Activated gamma-delta T cell (primary cell): ENCODE measurements at places on chromosomes 6 and 20.

- no peak for DNase-seq
Observed at GRCh38 chr20:40160097-40160550, 528.9 kb downstream of the MAFB start.

- DNase-seq, result no peak
Observed at GRCh38 chr6:157236040-157236725, 87.1 kb downstream of the TMEM242 start.

GRCh38 chr20:9485614-9486340, 28.6 kb upstream of the LAMP5 start:
- DNase-seq, result no peak

- no peak for DNase-seq
Observed at GRCh38 chr20:3051385-3052019, 5.7 kb downstream of the MRPS26 start.

DNA sequence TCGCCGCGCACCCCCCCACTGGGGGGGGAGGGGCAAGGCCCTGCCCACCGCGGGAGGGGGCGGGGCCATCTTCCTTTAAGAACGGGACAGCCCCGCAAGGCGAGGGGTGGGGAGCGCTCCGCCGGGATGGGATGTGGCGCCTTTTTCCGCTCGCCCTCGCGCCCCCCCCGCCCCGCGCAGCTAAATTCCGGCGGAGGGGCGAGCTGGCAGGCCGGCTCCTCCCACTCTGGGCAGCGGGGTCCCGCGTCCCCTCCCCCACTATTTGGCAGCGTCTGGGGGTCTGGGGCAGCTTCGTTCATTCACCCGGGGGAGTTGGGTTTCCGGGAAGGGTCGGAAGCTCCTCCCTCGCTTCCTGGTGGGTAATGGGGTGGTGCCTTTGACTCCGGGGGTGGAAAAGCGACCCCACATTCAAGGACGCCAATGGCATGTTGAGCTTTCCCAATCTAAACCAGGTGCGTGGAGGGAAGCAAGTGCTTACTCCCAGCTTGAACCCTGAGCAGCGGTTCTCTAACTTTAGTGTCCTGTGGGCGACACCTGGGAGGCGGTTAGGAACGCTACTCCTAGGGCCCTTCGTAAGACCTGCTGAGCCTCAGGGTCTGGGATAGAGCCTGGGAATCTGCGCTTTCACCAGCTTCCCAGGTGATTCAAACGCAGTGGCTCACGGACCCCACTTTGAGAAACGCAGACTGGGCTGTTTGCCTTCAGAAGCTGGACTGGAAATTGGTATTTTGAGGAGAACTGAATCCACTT, 927 bp downstream of the ASXL1 start:
- peak; percentile 57 for DNase-seq

GRCh38 chr6:89542866-89543265, 95.7 kb downstream of the LYRM2 start:
- no peak for DNase-seq

DNA sequence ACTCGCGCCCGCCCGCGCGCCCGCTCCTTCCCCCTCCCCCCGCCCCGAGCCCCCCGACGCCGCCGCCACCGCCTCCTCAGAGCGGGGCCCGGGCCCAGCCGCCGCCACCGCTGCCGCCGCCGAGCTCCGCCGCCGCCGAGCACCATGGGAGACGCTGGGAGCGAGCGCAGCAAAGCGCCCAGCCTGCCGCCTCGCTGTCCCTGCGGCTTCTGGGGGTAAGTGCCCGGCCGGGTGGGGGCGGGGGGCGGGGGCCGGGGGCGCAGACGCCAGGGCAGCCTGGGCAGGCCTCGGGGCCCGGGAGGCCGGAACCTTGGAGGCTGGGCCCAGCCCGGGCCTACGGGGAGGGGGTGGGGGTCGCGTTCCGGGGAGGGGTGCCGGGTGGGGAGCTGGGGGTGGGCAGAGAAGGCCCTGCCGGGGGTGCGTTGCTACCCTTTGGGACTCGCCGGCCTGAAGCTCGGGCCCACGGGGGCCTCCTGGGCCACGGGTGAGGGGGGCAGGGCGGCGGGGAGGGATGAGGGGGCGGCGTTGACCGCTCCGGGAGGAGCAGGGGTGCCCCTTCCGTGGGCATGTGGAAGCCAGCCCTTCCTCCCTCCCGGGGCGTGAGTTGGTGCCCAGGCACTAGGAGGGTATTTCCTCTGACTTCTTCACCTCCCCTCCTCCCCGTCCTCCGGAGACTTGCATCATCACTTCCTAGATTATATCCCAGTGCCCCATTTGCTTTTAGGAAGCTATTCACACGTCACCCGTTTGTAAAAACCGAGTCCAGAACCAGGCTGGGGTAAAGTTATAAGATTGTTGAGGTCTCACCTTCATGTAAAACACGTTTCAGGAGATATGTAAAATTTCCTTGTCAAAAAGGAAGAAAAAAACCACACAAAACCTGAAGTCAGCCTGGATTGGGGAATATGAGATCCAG, 533 bp downstream of the ZFAND3 start:
- peak; percentile 33 for DNase-seq

DNA sequence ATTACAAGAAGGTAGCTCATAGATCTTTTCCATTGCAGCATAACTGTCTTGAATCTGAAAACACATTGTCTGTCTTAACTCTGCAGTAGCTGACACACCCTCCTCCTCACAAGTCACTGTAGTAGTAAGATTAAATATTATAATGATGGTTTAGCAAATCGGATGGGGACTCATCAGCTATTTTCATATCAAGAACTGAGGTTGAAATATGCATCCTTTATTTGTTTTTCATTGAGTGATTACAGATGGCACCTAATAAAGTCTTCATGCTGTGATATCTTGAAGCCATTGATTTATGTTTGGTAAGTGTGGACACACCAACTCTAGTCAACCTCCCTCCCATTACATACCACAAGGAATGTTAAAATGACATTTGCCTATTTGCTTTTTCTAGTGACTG, 267.4 kb upstream of the TAB2 start:
- no peak for DNase-seq

DNA sequence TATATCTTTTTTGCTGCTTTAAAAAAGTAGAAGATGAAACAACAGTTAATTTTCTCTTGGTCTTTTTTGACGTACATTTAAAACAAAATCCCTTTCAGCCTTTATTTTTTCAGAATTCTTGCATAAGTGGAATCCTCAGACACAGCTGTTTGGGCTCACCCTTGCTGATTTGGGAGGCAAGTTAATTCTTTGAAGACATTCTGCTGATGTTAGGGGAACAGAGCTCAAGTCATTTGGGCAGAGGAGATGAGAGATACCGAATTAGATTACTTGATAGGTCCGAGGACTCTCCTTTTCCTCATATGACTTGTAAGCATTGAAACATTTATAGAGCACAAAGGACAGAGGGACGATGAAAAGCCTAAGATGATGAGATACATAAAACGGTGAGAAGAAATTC, 567.9 kb upstream of the CITED2 start:
- DNase-seq, result no peak

- DNase-seq, result no peak
Observed at GRCh38 chr6:160063771-160064413, 57.7 kb upstream of the SLC22A1 start.

DNA sequence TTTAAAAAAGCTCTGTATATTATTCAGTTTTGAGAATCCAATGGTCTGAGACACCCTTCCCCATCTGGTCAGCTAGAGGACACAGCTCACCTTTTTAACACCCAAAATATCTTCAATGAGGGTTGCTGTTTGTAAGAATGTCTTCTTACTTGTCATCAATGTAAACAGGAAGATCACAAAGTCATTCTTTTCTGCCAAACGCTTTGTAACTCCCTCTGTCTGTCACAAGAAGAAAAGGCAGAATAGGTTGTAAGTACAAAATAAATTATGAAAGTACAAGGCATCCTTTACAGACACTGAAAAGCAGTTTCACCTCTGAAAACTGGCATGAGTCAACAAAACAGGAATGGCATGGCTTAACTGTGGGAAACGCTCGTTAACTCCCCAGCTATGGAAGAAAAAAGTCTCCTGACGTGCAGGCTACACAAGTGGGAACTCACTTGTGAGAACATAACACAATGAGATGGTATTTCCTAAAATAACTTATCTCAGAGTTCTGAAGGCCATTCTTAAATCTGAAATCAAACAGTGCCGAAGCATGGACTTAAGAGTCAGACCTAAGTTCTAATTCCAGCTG, 42.7 kb downstream of the TRPC4AP start:
- no peak for DNase-seq

GRCh38 chr20:40843251-40843650, 154.2 kb upstream of the MAFB start:
- no peak for DNase-seq

DNA sequence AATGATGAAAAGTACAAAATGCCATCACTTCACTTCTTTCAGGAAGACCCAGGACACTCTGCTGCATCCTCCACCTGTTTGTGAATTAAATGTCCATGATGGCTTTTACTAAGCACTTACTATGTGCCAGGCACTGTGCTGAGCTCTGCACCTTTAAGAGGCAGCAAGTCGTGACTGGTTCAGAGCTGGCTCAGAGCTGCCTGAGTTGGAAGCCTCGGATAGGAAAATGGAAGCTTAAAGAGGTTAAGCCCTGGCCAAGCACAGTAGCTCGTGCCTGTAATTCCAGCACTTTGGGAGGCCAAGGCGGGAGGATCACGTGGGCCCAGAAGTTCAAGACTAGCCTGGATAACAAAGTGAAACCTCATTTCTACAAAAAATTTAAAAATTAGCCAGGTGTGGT, 95.6 kb downstream of the SNX5 start:
- no peak for DNase-seq

DNA sequence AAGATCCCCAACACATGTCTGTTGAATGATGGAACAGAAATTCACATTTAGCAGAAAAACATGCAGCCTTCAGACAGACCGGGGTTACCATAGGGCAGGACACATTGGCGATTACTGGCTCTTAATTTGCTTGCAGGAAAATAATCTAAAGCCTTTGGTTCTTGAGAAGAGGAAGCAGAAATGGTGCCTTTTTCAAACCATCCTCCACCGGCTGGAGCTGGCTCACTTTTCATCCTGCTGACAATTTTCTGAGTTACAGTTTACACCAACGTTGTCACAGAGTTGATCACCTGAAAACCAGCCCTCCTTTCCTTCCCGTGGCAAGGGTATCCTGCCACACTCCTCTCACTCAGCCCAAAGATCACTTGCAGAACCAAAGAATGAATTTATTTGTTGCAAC, 32.6 kb downstream of the SF3B5 start:
- no peak for DNase-seq

GRCh38 chr6:168683621-168684020, 242.6 kb downstream of the SMOC2 start:
- DNase-seq, result no peak
